ENCODE measurements at places on chromosomes 4 and X.

DNA sequence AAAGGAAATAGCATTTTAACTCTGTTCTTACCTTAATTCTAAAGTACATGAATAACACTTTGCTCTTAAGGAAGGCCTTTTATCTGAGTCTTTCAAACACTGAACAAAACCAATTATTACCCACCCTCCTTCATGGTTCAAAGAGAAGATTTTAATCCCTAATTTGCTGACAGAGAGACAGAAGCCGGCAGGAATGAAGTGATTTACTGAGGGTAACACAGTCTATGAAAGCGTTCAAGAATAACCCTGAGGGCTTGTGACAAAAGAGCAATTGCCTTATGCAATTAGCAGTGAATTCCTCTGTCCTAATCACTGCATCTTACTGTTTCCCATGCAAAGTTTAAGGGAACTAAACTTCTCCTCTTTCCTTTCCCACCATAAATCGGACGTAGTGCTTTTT, 144.1 kb downstream of the PACRGL start:
- no peak for DNase-seq

DNA sequence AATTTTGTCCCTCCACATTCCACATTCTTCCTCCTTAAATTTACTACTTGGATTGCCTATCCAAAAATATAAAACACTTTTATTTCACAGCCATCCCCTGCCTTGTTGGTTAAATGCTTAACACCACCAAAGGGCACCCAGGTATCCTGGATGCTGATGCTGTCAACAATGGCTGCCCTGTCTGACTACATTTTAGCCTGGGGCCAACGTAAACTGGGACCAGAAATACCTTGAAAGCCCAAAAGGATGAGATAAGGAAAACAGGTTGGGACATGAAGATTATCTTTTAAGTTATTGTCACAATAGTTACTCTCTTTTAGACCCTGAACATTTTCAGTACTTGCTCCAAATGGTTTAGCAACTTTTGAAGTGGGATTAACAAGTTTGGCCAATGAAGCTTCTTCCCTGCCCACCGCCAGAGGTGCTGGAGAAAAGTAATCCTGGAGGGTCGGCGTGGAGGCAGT, 775 bp upstream of the YIPF6 start:
- DNase-seq = no peak

GRCh38 chr4:10205223-10205622, 88.6 kb upstream of the WDR1 start:
- no peak for DNase-seq

DNA sequence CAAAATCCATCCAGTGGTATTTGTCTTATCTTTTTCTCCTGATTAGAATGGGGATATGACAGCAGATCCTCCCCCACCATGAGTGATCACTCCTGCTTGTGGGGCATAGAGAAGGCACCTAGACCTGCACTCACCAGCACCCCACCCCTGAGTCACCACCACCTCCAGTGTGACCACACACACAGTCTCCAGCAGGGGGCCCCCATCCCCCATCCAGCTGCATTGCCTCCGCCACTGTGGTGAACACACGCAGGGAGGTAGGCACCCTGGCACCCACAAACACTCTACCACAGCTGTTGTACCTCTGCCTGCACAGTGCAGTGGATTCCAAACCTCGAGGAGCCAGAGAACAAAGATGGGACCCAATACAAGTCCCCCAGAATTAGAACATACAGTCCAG, 9.0 kb upstream of the MAGEA8 start:
- DNase-seq = peak; percentile 62

DNA sequence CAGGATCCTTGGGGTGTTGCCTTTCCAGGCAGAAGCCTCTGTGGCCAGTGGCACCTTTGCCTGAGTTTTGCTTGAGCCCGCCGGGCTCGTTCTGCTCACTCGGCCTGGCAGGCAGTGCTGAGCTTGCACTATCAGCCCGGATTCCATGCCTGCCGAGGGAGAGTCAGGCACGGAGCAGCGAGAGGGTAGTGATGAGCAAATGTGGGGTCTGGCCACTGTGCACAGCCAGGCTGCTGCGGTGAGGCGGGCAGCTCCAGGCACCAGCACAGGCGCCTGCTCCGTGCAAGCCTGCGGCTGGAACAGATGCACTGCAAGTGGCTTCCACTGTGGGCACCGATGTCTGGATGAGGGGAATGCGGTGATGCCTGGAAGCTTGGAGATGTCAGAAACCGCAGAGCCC, 619.2 kb downstream of the RAPGEF2 start:
- no peak for DNase-seq

- no peak for DNase-seq
Observed at GRCh38 chr4:94358101-94358500, 15.5 kb upstream of the HPGDS start.

GRCh38 chr4:182418054-182418734, 175.0 kb downstream of the TENM3 start:
- no peak for DNase-seq

DNA sequence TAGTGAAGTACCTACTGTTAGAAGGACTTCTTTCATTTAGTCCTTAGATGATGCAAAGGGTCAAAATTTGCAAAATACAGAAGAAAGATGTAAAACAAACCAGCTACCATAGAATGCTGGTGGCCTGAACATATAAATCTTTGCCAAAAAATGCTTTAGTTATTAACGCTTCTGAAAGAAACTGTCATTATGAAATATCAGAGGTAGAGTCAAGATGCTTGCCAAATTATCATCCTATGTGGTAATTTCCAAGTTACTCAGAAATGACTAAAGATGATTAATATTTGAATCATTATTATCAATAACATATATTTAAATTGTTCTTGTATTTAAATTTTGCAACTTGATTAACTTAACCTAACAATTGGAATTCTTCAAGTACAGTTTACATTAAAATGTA, 588.4 kb upstream of the FAM241A start:
- DNase-seq = no peak

- no peak for DNase-seq
Observed at GRCh38 chr4:87853108-87853507, 20.3 kb downstream of the MEPE start.

DNA sequence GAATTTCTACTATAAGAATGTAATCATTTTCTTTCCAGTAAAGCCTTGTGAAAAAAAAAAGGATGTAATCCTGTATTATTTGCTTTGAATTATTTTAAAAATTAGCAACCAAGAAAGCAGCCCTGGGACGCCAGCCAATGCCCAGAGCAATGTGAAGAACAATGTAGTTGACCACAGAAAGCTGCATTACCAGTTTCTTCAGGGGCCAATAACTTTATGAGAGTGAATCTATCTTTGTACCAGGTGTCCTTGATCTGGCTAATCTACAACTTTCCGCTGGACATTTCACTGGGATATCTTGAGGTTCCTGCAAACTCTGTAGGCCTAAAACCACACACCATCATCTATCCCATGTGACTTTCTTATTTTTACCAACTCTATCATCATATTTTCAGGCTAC, 7.6 kb upstream of the KLHL2 start:
- DNase-seq = no peak

DNA sequence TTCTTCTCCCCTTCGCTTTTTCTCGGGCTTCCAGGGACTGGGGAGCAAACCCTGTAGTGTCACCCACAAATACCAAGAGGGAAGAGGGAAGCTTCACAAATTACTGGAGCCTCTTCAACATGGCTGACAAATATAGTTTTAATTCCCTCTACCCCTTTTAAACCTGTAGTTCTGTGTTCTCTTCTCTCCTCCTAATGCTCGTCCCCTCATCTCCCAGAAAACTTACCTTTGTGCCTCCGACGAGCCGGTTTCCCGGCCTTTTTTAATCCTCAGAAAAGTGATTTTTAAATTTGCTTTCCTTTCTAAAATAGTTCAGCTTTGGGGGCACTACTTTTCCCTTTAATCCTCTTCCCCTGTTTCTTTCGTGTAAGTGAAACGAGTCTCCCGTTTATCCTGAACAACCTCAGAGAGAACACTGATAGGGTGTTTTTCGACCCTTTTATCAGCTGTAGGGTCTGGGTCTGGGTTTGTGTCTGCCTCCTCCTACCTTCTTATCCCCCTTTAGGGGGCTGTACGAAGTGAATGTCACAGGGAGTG, 408 bp downstream of the TET2 start:
- no peak for DNase-seq

DNA sequence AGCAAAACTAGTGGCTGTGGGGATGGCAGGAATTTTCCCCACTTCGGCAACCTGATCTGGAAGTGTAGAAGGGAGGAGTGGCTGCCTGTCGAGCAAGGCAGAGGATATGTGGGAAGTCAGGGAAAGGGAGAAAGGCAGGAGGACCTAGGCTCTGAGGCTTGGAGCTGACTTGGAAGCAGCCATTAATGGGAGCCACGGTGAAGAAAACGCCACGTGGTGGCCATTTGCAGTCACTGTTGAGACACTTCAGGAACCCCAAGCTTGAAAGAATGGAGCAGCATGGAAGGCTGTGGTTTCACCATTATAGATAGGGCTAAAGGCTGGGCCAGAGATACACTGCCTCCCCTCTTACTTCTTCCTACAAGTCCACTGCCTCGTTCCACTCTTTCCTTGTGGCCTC, 41.8 kb upstream of the MAML3 start:
- DNase-seq = no peak

- no peak for DNase-seq
Observed at GRCh38 chrX:19968276-19968675, 22.6 kb downstream of the BCLAF3 start.

DNA sequence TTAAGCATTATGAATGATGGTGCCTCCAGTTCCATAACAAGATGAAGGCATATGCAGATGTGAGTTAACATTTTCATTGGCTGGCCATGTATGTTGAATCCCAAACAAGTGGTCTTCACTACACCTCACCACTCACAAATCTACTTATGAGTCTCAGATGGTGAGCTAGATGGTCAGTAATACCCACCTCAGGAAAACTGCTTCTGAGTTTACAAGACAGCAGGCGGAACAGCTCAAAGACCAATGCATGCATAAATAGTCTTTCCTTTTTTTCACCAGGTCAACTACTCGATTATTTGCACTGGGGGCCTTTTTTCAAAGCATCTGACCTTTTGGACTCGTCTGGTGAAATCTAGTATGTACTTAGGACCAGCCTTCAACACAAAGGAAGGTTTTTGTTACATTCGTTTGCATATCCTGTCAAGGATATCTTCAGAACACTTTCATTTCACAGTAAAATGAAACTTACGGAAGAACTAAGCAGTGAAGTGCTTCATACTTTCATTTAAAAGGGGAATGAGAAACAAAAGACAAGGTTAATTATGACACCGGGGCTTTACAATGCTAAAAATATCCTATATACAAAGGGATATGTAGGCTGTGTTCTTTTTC, 23.1 kb upstream of the TLR7 start:
- no peak for DNase-seq

GRCh38 chr4:154560419-154560801, 2.4 kb upstream of the FGB start:
- DNase-seq = no peak

GRCh38 chrX:50002067-50002714, 79.8 kb downstream of the CLCN5 start:
- DNase-seq = no peak

DNA sequence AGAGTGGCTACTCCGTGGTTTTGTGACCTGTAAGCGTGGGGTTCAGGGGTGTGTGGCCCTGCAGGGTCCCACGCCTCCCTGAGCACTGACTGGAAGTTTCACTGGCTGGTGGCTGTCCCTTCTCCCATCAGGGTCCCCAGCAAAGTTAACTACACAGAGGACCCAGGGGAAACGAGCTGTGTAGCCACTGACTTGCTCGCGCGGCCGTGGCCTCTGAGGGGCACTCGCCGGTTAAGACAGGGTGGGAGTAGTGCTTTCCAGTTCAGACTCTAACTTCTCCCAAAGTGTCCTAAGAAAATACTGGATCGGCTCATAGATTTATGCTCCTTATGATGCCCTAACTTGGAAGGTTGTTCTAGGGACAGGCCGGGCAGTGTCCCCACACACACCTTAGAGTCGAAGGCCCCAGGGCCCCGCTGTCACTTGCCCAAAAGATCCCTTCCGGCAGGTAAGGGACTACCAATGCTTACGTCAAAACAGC, 28.2 kb downstream of the NELFA start:
- no peak for DNase-seq

All from H9 (cell line).